ENCODE measurements at places on chromosomes 11 and 22. TPM values are rescaled to one million over a fixed set of nuclear protein-coding genes. Genes with fewer than 3 reads are reported as not detected.

DNA sequence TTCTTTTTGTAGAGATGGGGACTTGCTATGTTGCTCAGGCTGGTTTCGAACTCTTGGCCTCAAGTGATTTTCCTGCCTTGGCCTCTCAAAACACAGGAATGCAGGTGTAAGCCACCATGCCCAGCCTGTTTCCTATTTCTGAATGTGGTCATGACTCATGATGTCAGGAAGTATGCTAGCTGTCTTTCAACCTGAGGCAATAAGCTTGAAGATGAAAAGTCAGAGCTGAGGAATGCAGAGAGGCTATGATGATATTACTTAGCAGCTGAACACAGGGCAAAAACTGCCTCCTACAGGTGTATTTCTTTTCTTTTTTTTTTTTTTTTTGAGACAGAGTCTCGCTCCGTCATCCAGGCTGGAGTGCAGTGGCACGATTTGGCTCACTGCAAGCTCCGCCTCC is 9.0 kb upstream of the NUCB2 start:
- DNase-seq: no peak

- no peak for DNase-seq
Measured at GRCh38 chr11:2090172-2091111, 48.7 kb downstream of the IGF2 start.

DNA sequence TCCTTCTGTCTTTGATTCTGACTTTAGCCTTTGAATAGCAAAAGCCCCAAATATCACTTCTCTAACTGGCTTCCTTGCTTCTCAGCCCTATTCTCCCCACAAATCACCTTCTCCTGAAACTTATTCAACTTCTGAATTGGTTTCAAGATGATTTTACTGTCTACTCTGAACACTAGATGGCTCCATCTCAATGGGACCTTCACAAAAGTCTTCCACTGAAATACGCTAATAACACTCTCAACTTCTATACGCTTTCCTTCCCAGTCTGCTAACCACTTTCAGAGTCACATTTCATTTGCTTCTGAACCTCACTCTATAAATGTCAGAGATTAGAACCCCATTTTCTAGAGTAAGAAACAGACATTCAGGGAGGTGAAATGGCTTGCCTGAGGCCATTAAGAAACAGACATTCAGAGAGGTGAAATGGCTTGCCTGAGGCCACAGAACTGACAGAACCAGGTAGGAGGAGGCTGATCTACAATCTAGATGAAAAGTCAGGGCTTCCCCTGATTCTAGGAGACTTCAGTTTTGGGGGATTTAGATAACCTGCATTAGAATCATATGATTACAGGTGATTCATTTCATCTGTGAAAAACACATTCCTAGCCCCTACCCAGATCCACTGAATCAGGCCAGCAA is 20.6 kb downstream of the MORC2 start:
- no peak for DNase-seq

Gene RELT
- total RNA-seq: 28.2 TPM

Gene RAG2
- total RNA-seq: not detected
